Epithelial cell of esophagus (primary cell): ENCODE measurements at places on chromosomes 11 and 22.

- DNase-seq = no peak
Measured at GRCh38 chr11:105032495-105032894, 2.4 kb downstream of the CASP1 start.

DNA sequence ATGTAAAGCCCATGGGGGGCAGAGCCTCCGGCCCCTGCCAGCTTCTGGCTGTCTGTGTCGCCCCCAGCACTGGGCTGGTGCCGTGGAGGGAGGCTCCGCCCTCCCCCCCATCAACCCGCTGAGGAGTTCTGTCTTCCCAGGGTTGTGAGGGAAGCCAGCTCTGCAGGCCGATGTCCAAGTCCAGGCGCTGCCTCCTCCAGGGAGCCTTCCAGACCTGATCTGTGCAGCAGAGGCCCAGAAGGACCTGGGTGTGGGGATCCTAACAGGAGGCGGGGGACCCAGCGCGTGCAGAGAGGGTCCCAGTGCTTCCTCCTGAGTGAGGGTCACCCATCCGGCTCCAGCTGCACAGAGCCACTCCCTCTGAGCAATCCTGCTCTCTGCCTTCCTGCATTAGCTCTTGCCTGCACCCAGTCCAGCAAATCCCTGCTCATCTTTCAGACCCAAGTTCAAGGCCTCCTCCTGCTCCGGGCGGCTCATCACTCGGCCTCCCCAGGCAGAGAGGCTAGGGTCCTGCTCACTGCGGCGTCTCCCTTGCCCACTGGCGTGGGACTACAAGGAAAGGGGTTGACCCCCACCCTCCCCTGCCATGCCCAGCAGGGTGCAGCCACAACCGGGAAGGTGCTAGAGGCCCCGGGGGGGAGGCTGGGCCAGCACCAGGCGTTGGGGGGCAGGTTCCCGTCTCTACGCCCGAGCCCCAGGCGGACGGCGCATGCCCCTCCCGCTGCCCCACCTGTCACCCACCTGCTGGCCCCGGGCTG lies 16.4 kb downstream of the PRR33 start:
- no peak for DNase-seq

- no peak for DNase-seq
Measured at GRCh38 chr11:123853038-123853437, 32.4 kb downstream of the TMEM225 start.

GRCh38 chr11:64568584-64569140 lies 22.4 kb upstream of the SLC22A12 start:
- no peak for DNase-seq
